ENCODE measurements at places on chromosomes 16 and 17.

- DNase-seq, result peak; percentile 54
Measured at GRCh38 chr17:46795379-46795952, 23.0 kb downstream of the WNT3 start.

DNA sequence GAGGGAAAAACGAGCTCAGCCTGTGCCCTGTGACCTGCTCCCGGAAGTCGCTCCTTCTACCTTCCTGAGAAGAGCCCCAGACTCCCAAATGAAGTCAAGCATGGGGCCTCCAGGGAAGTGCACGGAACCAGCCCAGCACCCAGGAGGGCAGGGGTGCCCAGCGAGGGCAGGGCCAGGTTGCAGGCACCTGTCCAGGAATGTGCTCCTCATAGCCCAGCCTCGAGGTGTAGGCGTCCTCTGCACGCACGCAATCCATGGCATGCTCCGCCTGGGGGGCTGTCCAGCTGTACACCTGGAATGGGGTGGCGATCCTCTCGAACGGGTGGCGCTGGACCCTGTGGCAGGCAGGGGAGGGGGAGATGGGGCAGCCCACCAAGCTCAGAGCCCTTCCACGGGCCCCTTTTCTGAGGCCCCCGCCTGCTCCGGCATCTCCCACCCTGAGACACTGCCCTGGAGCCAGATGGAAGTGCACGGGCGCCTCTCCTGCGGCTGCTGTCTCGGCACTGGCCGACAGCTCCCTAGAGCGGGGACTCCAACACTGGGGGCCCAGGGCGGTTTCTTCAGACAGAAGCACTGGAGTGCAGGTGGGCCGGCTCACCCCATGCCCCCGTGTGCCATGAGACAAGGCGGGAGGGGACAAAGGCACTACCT, 10.9 kb downstream of the CLUH start:
- no peak for DNase-seq

DNA sequence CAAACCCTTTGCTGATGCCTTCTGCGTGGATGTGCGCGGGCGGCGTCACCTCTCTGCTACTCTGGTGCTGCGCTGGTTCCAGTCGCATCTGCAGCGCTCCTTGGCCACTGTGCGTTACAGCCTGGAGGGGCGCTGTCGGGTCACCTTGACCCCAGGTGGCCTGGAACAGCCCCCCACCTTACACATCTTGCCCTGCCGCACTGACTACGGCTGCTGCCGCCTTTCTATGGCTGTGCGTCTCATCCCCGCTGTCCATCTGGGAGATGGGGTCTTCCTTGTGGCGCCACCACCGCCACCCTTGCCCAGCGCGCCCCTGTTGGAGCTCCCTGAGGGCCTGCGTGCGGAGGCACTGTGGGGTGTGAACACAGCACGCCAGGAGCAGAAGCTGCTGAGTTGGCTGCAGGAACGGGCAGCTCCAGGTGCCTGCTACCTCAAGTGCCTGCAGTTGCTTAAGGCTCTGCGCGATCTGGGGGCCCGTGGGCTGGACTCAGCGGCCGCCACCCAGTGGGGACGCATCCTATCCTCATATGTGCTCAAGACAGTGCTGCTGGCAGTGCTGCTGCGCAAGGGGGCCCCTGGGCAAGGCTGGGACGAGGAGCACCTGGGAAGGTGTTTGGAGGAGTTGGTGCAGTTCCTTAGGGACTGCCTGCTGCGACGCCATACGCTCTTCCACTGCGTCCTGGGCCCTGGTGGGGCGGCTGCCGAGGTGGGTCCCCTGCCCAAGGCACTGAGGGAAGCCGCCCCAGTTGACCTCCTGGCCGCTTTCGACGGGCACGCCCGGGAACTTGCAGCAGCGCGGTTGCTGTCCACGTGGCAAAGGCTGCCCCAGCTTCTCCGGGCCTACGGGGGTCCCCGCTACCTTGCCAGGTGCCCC, 1.6 kb downstream of the ITPRIPL2 start:
- no peak for DNase-seq

DNA sequence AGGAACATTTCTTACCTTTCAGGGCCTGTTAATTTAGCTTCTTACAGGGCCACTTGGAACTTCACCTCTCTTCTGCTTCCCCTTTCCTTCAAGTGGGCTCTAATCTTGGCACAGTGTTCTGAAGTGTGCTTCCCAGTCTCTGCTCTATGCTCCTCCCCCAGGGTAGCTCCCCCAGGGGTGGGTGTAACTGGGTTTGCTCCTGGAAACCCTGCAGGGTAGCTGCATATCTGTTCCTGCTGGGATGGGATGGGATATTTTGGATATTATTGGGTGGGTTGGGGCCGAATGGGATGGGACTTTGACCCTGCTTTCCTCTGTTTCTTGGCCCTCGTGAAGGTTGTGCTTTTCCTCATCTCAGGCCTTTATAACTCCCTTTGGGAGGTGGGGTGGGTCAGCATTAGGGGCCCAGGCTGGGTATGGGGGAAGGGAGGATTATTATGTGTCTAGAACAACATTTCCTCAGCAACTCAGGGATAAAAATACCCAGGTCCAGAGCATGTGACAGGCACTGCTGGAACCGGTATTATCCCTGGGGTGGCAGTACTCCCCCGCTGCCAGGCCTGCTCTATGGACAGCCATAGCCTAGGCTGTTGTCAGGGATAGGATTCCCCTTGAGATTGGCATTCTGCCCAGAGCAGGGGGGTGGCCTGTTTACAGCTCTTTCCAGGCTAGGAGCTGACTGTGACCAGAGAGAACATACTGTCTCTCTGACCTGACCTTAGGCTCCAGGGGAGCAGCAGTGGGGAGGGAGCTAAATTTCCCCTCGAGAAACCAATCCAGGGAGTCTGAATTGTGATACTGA, 5.0 kb downstream of the NFE2L1 start:
- DNase-seq, result no peak

- DNase-seq, result no peak
Measured at GRCh38 chr16:20243731-20244281, 83.5 kb downstream of the GP2 start.

- peak; percentile 10 for DNase-seq
Measured at GRCh38 chr16:50183316-50183715, 30.2 kb downstream of the TENT4B start.

DNA sequence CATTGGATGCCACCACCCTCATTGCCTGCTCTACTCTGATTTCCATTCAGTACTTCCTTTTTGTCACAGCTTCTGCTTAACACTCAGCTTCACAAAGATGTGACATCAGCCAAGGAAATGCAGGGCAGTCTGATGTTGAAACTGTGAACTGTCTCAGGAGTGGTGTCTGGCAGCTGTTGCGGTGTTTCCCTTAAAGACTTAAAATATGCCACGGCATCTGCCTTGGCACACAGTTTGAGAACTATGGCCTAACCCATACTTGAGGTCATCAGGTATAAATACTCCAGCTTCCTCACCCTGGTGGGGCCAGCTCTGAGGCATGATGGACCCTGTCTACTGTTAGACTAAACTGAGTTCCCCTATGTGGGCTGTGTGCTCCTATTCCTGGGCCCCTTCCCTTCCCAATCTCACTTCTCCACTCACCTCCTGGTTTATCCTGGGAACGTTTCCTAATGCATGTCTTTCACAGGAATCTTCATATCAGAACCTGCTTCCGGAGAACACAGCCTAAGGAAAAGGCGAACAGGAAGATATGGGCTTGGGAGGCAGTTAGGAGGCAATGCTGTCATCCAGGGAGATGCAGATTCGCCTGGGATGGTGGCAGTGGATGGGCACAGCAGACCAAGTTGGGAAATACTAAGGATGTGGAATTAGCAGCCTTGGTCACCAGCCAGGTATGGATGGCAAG, 96.5 kb downstream of the WSCD1 start:
- DNase-seq, result no peak

DNA sequence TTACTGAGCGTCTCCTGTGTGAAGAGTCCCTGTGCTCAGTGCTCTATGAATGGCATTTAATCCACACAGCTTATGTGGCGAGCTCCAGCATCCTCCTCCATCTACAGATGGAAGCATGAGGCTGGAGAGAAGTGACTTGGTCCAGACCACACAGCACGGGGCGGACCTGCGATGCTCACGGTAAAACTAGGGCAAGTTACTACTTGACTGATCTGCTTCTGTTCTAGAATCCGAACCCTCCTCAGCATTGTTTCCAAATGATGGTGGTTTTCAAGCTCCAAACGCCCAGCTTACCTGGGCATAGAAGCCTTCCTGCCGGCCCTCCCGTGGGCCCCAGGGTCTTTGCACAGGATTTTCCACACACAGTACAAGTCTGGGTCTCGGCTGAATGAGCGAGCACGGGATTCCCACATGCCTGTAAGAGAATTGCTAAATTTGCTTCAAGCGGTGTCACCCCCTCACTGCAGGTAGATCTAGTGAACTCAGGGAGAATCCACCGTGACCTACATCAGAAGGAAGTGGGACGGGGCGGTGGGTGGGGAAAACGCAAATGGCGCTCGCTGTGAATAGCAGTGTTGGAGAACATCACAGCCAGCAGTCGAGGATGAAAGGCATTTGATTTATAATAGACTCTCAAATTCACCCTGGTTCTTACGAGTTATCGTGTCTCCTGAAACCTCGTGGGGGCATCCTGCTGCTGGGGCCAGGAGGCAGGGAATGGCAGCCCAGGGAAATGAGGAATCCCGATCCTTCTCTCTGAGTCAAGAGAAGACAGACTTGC, 101.1 kb downstream of the CMIP start:
- DNase-seq, result no peak

- peak; percentile 71 for DNase-seq
Measured at GRCh38 chr16:28181515-28181914, 30.2 kb downstream of the XPO6 start.

GRCh38 chr17:31373150-31374093, 18.1 kb upstream of the RAB11FIP4 start:
- DNase-seq, result peak; percentile 66

GRCh38 chr17:17443173-17443572, 33.6 kb upstream of the MED9 start:
- no peak for DNase-seq

DNA sequence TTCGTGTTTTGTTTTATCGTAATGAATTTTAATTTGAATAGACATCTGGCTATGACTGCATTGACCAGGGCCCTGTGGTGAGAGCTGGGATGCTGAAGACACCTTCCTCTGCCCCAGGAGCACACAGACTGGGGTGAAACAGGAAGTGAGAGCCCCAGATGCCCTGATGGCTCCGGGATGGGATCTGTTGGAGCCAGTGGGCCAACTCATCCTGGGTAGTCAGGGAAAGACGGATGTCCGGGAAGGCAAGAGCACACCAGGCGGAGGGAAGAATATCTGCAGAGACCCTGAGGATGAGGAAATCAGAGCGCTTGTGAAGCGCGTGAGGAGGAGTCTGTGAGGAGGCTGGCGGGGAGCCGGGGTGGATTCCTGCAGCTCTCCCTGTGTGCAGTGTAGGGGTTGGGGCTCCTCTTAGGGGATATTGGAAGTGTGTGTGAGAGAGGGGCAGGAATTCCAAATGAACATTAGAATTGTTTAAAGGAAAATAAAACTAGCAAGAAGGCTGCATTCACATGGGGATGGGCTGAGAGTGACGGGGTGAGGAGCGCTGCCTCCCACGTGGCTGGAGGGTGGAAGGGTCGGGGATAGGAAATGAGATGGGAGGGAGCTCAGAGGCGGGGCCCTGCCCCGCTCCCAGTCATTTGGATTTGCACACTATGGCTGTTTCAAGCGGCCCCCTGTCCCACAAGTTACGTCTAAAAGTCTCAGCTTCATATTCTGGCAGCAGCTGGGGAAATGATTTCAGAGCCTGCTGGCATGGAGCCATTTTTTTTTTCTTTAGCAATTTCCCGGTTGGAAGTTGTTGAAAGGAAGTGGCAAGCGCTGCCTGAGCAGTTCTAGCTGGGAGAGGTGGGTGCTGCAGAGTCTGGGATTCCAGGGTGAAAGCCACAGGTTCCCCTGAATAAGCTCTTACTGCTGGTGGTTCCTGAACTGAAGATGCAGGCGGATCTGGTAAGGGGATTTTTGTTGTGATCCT, 71.2 kb upstream of the LGALS9 start:
- no peak for DNase-seq

- no peak for DNase-seq
Measured at GRCh38 chr17:6599364-6599763, 41.1 kb downstream of the KIAA0753 start.

DNA sequence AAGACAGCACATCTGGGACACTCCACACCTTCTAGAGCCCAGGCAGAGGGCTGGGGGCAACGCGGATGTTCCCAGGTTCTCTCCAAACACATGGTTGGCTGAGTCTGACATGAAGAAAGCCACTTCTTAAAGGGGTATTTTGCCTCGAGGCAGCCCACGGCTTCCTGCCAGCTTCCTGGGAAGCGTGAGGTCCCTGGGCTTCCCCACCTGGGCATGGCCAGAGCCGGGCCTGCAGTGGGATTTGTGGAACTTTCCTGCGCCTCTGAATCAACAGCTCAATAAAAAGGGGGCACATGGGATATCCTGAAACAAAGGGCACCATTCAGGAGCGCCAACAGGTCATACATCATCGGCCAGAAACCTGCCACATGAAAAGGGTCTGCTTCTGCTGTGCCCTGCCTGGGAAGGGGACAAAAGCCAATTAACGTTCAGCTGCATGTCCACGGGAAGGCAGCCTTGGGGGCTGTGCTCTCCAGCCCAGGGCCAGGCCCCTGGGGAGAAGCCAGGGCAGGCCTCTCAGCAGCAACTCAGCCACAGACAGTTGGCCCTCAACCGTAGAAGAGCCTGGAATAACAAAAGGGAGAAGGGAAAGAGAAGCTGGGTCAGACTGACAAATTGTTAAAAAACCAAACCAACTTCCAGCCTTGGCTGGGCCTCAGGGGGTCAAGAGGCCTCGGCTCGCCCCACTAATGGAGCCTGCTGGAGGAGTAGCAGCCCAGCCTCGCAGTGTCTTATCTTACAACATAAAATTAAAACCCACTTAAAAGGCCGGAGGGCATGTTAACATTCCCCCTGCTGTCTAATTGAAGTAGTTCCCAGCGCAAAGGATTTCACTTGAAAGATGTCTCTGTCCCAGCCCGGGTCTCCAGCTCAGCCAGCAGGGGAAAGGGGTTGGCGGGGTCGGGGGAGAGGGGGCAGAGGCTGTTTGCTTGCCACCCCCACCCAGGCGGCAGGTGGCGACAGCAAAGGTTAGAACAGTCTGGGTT, 34.2 kb downstream of the TBX4 start:
- DNase-seq, result no peak

DNA sequence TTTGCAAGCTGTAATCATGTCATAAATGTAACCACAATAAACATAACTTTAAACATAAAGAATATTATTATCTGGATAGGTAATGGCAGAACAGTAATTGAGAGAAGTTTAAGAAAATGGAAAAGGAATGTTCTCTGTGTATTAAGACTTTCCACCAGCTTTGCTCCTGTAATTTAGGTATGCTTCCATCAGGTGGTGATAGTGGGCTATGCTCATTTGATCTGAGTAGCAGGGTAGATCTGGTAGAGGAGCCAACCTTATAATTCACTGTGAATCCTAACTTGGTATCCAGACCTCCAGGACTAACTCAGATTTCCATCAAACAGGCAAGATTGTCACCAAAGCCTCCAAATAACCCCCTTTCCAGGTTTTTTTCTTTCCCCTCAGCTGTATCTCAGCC, 137.9 kb upstream of the ZKSCAN2 start:
- DNase-seq, result no peak
